ENCODE measurements at places on chromosomes 4 and X. TPM values are rescaled to one million over a fixed set of nuclear protein-coding genes. Genes with fewer than 3 reads are reported as not detected.

MAGEH1 gene
- total RNA-seq: 2.6 TPM

LIAS gene
- total RNA-seq: 8.5 TPM

EVC2 gene
- 11.0 TPM for total RNA-seq

VEGFD gene
- not detected for total RNA-seq

Data from mammary epithelial cell (primary cell).